ENCODE measurements at places on chromosomes 4 and X.

DNA sequence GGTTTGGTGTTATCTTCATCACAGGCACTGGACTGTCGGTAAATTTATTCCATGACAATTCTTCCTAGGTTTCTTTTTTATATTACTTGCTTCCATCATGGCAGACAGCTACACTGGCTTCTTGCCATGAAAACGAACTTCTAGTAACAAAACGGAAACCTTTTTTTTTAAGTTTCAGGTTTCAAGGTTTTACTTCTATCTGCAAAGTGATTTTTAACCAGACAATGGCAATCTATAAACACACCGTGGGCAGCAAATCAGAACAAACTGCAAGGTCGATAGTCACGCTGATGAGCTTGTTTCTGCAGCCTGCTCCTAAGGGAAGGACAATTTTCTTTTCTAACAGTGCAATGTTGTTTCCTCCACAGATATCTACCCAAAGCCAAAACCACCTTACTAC, 29.9 kb downstream of the XG start:
- no peak for DNase-seq

DNA sequence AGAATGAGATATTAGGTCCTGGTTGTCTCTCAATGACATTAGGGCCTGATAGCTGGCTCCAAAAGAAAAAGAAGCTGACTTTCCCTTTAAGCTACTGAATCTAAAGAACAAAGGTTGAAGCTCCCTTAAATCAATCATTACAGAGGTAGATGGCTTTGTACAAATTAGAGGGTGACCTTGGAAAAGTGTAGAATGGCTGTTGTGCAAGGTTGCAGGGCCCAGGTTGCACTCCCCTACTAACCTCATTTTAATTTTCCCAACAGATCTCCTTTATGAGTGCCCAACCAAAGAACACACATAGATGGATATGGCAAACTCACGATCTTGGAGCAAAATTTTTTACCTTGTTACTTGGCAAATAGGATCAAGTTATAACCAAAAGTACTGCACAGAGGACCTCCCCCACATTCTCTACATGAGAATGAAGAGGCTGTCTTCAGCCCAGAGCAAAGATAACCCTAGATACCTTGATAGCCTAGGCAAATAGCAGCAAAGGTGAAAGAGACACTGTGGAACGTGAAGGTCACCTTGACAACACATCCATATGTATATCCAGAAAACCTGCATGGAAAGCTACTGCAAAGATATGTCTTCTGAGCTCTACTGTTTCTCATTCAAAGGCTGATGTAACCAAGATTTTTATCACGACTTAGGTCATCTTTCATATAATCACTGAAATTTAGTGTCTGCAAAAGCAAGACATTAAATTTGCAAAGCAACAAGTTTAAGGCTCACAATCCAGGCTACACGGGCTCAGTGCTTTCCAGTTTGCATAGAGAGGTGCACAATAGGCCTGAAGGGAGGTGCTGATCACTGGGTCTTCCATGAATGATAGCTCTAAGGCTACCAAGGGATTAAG, 23.0 kb downstream of the KLB start:
- DNase-seq, result no peak

GRCh38 chr4:80295826-80296225, 29.4 kb downstream of the FGF5 start:
- no peak for DNase-seq

GRCh38 chr4:7465017-7465416, 30.3 kb upstream of the PSAPL1 start:
- DNase-seq, result no peak

DNA sequence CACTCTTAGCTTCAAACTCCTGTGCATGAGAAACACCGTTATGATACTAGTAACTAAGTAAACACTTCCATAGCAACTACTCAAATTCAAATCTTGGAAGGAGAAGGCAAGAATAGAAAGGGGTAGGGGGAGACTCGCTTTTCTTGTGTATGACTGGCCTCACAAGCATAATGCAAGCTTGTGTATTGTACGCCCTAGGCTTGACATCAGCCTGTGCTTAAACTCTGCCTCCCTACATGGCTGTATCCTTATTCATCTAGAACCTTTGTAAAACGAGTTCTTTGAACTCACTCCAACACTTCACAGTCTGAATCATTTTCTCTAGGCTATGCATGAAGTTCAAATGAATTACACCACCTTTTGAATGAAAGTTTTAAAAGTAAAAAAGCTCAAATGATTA, 1071.2 kb upstream of the ADGRL3 start:
- DNase-seq, result no peak

- no peak for DNase-seq
Observed at GRCh38 chr4:99687120-99687519, 29.5 kb upstream of the C4orf54 start.

DNA sequence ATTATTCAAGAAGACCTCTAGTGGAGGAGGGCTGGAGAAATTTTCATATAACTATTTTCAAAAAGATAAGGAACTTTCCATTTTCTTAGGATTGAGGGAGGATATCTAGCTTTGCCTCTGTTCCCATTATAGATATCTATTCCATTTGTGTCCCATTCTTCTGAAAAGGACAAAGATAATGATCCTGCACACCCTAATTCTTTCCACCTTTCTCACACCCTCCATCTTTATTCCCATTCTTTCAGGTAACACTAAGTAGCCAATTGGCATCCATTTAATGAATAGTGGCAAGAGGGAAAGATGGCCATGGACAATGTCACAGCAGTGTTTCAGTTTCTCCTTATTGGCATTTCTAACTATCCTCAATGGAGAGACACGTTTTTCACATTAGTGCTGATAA, at the start of gene OR13H1:
TSS of gene OR13H1 (plus strand) at position 301 of the 400 bp plus-strand sequence. CDS start at position 301, 0 bp downstream.
- DNase-seq, result no peak

DNA sequence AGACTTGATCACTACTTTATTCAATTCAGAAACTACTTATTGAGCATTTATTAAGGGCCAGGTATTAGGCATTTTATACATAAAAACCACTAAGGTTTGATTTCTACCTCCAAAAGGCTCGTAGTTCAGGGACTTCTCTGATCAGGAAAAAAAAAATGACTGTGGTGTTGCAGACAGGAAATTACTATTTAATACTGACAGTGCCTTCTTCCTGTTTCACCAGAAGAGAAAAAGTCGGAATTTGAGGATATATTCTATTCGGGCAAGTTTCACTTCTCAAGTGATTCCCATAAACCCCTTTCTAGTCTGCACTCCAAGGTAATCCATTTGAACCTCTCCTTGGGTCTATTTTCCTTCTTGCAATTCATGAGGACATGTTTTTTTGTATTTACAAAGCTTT, 15.3 kb upstream of the TASL start:
- DNase-seq, result no peak

- no peak for DNase-seq
Observed at GRCh38 chrX:86946569-86946968, 571.0 kb upstream of the KLHL4 start.

DNA sequence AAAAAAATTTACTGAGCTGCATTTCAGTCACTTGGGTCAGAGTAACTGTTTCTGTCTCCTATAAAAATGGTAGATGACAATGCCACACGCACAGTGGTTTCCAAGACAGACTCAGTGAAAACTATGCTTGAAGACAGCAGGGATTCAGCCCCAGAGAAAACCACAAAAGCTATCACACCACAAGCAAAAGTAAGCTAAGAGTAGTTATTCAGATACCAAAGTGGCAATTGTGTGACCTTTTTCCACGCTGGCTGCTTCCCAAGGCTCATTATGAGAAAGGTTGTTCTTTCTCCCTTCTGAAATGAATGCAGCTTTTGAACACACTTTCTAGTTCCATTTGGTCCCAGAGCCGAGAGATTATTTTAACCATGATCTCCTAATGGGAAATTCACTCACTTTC, 46.4 kb upstream of the GPM6B start:
- DNase-seq, result no peak

GRCh38 chr4:89427782-89428181, 120.2 kb upstream of the GPRIN3 start:
- DNase-seq, result no peak

- DNase-seq, result no peak
Observed at GRCh38 chr4:2850966-2851798, 7.5 kb downstream of the ADD1 start.

- no peak for DNase-seq
Observed at GRCh38 chr4:147057611-147058190, 112.0 kb upstream of the TTC29 start.

DNA sequence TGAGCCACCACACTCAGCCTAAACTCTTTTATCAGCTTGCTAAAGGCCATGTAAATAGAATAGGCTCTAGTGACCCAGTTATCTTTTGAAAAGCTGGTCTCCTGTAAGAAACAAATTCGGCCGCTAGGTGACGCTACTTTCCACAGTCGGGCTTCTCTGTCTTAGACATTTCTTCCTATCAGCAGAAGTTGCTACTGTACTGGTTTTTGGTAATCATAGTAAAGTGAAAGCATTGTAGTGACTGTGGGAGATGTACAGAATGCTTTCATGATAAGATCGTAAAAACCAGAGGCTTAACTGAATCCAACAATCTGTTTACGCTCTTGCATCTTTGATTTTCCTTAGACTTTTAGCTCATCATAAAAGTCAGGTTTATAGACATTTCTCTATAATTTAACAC, 82.6 kb downstream of the GK start:
- peak; percentile 84 for DNase-seq

- DNase-seq, result no peak
Observed at GRCh38 chr4:52655506-52655905, 3.6 kb downstream of the USP46 start.

DNA sequence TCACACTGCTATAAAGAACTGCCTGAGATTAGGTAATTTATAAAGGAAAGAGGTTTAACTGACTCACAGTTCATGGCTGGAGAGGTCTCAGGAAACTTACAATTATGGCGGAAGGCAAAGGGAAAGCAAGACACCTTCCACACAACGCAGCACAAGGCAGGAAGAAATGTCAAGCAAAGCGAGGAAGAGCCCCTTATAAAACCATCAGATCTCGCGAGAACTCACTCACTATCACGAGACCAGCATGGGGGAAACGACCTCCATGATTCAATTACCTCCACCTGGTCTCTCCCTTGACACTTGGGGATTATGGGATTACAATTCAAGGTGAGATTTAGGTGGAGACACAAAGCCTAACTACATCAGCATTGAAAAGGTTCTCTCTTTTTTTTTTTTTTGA, 39.6 kb downstream of the PALLD start:
- DNase-seq, result no peak

DNA sequence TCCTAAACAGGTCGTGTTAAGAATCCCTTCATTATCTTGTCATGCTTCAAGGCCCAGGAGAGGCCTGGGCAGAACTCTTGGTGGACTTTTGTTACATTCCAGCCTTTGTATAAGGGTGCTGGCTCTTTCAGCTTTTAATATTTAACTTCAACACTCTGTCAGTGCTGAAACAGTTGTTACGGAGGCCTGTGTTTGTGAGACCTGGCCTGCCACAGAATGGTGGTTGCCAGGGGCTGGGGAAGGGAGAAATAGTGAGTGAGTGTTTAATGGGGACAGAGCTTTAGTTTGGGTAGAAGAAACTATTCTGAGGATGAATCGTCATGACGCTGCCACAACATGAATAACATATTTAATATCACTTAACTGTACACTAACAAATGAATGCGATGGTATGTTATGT, 1027.6 kb upstream of the PRKX start:
- no peak for DNase-seq

GRCh38 chrX:2888309-2888708, 40.8 kb downstream of the ARSD start:
- no peak for DNase-seq

DNA sequence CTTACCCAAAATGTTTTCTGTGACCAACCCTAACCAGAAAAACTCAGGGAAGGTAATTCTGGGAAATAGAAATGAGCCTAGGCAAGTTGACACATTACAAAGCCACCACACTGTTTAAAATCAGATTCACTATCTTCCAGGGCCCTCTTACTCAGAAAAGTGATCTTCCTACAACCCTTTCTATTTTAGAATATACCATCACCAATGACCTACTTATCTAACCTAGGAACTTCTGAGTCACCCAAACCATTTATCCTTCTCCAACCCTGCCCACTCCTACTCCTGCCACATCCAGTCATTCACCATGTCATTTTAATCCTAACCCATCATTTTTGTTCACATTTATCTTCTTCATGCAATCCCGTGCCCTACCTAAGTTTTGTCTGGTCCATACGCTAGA, 89.9 kb downstream of the FTHL17 start:
- DNase-seq, result no peak

GRCh38 chrX:70324326-70324725, 34.4 kb downstream of the KIF4A start:
- no peak for DNase-seq

- no peak for DNase-seq
Observed at GRCh38 chr4:143404555-143404954, 67.9 kb downstream of the GAB1 start.

GRCh38 chr4:25867781-25868294, 5.0 kb upstream of the SEL1L3 start:
- DNase-seq, result no peak

GRCh38 chr4:78207951-78208350, 150.8 kb downstream of the FRAS1 start:
- DNase-seq, result no peak

DNA sequence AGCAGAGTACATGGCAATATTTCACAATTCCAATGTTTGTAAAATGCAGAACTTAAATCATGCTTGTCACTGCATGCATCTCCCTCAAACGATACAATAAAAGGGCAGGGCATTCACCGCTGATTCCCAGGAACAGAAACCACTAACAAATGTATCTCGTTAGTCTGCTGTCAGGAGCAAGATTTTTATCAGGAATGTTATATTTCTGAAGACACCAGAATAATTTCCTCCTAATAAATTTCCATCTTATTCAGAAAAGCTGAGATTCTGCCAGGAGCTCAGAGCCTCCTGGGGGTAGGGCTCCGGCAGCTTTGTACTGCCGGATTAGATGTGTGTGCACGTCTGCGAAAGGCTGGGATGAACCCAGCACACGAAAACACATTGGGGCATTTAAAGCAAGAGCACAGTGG, 54.0 kb upstream of the LDB2 start:
- DNase-seq, result no peak

DNA sequence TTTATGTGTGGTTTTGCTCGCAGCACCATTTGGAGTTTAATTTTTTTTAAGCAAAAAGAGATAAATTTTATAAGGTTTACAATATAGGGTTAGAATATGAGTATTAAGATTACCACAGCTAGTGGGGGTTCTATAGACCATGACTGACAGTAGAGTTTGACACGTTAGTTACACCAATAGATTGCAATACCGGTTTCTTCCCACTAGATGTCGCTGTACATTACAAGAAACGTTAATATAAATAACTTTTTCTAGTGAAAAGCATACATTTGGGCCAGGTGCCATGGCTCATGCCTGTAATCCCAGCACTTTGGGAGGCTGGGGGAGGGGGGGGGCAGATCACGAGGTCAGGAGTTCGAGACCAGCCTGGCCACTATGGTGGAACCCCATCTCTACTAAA, 433.6 kb downstream of the MAGEB5 start:
- DNase-seq, result peak; percentile 18

All from bone marrow (tissue), 2 donors.